Epithelial cell of umbilical artery (primary cell): ENCODE measurements at places on chromosomes 4 and X. TPM values are rescaled to one million over a fixed set of nuclear protein-coding genes. Genes with fewer than 3 reads are reported as not detected.

Gene RAB40A
- not detected in 2 replicates for total RNA-seq

Gene MID1
- 10.4 and 23.9 TPM in 2 replicates for total RNA-seq

Gene LDB2
- total RNA-seq: 90.6 and 95.1 TPM in 2 replicates

Gene SPIN2A
- total RNA-seq: not detected in 2 replicates

Gene LINC00632
- 0.76 and 2.6 TPM in 2 replicates for total RNA-seq

Gene ARL9
- total RNA-seq: under 0.01 TPM in 1 of 2 replicates, not detected in the other

Gene F8A2
- not detected in 2 replicates for total RNA-seq

Gene PAGE2B
- not detected in 2 replicates for total RNA-seq

Gene NAT8L
- 0.32 TPM in 1 of 2 replicates, not detected in the other for total RNA-seq

Gene TASL
- total RNA-seq: not detected in 2 replicates

Gene GSX2
- not detected in 2 replicates for total RNA-seq

Gene CXXC4
- 0.32 TPM in 1 of 2 replicates, not detected in the other for total RNA-seq

Gene SHROOM3
- 2.6 and 3.6 TPM in 2 replicates for total RNA-seq

Gene PCDH18
- 4.0 and 9.7 TPM in 2 replicates for total RNA-seq

Gene NEXMIF
- total RNA-seq: not detected in 2 replicates

Gene RAI2
- 0.32 TPM in 1 of 2 replicates, not detected in the other for total RNA-seq

Gene CSAG2
- not detected in 2 replicates for total RNA-seq

Gene IL2RG
- not detected in 2 replicates for total RNA-seq

Gene PDGFC
- 10.7 and 16.0 TPM in 2 replicates for total RNA-seq

Gene MND1
- total RNA-seq: 5.8 and 5.9 TPM in 2 replicates

Gene ZIC3
- total RNA-seq: not detected in 2 replicates

Gene GUCY1B1
- total RNA-seq: 7.0 and 12.7 TPM in 2 replicates

Gene MAP9
- total RNA-seq: 1.6 and 2.7 TPM in 2 replicates

Gene SORCS2
- 0.15 TPM in 1 of 2 replicates, not detected in the other for total RNA-seq

Gene ARAP2
- total RNA-seq: 0.32 and 3.3 TPM in 2 replicates

Gene SMAD1
- total RNA-seq: 57.2 and 93.5 TPM in 2 replicates

Gene TDO2
- 0.30 TPM in 1 of 2 replicates, not detected in the other for total RNA-seq

Gene RIBC1
- total RNA-seq: 0.30 and 0.32 TPM in 2 replicates

Gene FBXO8
- 21.4 and 24.3 TPM in 2 replicates for total RNA-seq

Gene DDX53
- not detected in 2 replicates for total RNA-seq

Gene GPC4
- total RNA-seq: under 0.01 TPM in 1 of 2 replicates, not detected in the other

Gene BTK
- 0.15 TPM in 1 of 2 replicates, not detected in the other for total RNA-seq

Gene SAGE1
- not detected in 2 replicates for total RNA-seq

Gene MAP7D2
- total RNA-seq: 0.15 TPM in 1 of 2 replicates, not detected in the other

Gene DNAAF6
- total RNA-seq: not detected in 2 replicates

Gene SMIM43
- not detected in 2 replicates for total RNA-seq

Gene TMEM154
- total RNA-seq: 4.5 and 7.8 TPM in 2 replicates

Gene MAGEE2
- not detected in 2 replicates for total RNA-seq

Gene GABRA4
- total RNA-seq: not detected in 2 replicates

Gene ATP1B4
- total RNA-seq: not detected in 2 replicates

Gene TMEM150C
- total RNA-seq: 3.2 TPM in 2 replicates

Gene ERAS
- total RNA-seq: not detected in 2 replicates

Gene ZAR1
- not detected in 2 replicates for total RNA-seq

Gene POF1B
- not detected in 2 replicates for total RNA-seq

Gene CT45A5
- total RNA-seq: not detected in 2 replicates

Gene PCDH7
- total RNA-seq: 9.7 and 15.7 TPM in 2 replicates

Gene ABCD1
- total RNA-seq: 10.7 and 10.9 TPM in 2 replicates

Gene FSTL5
- 1.9 and 8.8 TPM in 2 replicates for total RNA-seq

Gene STK26
- 9.4 and 16.9 TPM in 2 replicates for total RNA-seq

Gene DGKK
- under 0.01 TPM in 1 of 2 replicates, not detected in the other for total RNA-seq

Gene UGT2B11
- total RNA-seq: not detected in 2 replicates

Gene HSFX3
- not detected in 2 replicates for total RNA-seq

Gene SMIM10
- 0.32 and 1.1 TPM in 2 replicates for total RNA-seq

Gene SPANXA2
- not detected in 2 replicates for total RNA-seq

Gene TREX2
- total RNA-seq: 0.91 and 8.8 TPM in 2 replicates

Gene HPGDS
- total RNA-seq: not detected in 2 replicates

Gene ADH1C
- not detected in 2 replicates for total RNA-seq

Gene PDE5A
- total RNA-seq: 5.3 and 5.8 TPM in 2 replicates

Gene CXorf65
- not detected in 2 replicates for total RNA-seq
